ENCODE measurements at places on chromosomes 13 and 19.

GRCh38 chr19:3817761-3818160, 31.6 kb upstream of the MATK start:
- DNase-seq: no peak

- no peak for DNase-seq
Observed at GRCh38 chr19:31351056-31351854, 2.0 kb upstream of the TSHZ3 start.

- no peak for DNase-seq
Observed at GRCh38 chr13:111178402-111178801, 63.3 kb downstream of the ARHGEF7 start.

DNA sequence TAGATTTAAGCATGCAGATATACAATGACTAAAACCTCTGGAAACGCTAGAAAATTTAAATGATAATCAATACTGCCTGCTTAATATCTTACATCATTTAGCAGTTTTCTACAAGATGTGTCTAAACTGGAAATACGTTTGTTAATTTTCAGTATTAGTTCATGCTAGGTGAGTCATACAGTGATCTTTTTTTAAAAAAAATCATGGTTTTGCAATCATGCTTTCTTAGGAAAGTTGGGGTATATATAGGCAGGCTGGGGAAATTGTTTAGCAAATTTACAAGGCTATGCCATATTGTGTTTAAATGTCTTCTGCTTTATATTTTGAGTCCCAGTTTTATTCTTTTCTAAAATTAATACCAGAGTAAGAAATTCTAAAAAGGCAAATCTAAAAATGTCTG, 245.4 kb upstream of the SPRY2 start:
- no peak for DNase-seq

- no peak for DNase-seq
Observed at GRCh38 chr19:34124828-34125227, 47.5 kb upstream of the LSM14A start.

DNA sequence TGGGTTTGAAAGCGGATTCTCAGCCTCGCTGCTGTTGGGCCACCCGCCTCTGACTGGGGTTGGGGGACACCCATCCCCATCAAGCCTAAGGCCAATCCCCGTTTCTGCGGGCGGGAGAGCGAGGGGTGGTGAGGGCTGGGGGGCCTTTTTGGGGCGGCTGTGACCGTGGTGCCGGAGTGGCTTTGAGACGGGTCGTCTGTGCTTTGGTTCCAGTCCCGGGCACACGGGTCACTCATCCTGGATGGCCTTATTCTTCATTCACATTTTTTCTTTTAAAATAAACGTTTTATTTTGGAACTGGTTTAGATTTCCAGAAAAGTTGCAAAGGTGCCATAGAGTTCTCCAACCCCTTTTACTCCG, 1.6 kb downstream of the ZNRF4 start:
- DNase-seq: no peak

GRCh38 chr19:13782537-13782936, 8.3 kb downstream of the C19orf53 start:
- no peak for DNase-seq

- DNase-seq: peak; percentile 37
Observed at GRCh38 chr13:110116072-110116487, 190.9 kb downstream of the COL4A1 start.

Data from CD4-positive, alpha-beta T cell treated with Interleukin-15 for 1 hour (primary cell).